Glutamatergic neuron (in vitro differentiated cells): ENCODE measurements at places on chromosomes 7 and 10. TPM values are rescaled to one million over a fixed set of nuclear protein-coding genes. Genes with fewer than 3 reads are reported as not detected.

GRCh38 chr7:100122568-100122967 is 3.1 kb downstream of the CNPY4 start:
- no peak for DNase-seq

DNA sequence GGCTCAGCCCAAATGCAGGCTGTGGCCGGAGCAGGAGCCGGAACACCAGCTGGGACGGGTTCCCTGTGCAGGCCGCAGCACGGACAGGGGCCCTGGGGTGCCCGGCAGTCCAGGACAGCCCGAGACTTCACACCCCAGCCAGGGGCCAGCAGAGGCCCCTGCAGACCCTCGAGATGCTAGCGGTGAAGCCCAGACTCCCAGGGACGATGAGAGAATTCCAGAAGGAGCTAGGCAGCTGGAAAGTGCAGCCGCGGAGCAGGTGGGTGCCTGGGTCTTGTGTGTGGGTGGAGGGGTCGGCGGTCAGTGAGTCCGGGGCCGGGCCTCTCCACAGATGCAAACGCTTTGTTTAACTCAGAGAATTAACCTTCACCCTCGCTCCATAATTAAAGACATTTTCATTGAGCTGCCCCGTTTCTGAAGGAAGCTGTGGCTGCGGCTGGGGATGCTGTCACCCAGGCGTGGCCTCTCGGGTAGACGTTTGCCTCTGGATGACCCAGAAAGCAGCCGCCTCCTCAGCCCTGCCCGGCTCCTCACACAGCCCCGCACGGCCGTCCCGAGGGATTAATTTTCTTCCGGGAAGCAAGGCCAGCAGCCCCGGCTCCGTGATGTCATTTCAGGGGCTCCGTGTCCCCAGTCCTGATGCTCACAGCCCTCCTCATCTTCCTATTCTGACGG is 26.5 kb downstream of the KNDC1 start:
- DNase-seq: peak; percentile 74

GRCh38 chr7:99312316-99313203 is 13.1 kb upstream of the ARPC1A start:
- peak; percentile 76 for DNase-seq

- no peak for DNase-seq
These were observed 176.5 kb downstream of the SUGCT start for GRCh38 chr7:40311307-40311706.

PDZD7 gene
- 1.5 TPM for total RNA-seq

DNA sequence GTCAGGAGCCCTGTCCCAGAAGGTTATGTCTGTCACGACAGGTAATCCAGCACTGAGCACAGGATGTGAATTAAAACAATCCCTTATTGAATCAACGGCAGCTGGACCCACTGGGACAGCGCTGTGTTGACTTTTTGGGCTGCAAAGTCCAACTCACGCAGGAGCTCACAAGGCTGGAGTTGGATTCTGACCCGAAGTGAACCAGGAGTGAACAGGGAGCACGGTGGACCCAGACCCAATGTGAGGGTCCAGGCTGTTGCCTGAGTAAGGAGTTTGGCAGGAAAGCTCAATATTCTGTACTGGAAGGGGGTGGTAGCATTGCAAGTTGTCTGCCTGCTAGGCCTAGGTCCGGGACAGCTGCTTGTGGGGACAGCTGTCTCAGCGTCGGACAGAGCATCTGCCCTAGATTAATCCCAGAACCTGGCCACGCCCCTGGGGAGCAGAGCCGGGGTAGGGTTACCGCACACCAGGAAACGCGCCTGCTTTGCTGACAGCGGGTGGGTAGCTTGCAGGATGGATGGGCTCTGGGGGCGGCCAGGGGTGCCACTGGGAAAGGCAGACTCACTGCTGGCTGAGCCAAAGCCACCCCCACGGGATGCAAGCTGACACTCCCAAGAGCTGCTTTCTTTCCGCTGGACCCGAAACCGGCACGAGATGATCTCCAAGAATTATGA is 24.0 kb downstream of the COL26A1 start:
- peak; percentile 94 for DNase-seq

FAM24B gene
- total RNA-seq: 15.9 TPM

- no peak for DNase-seq
These were observed 6.1 kb upstream of the VGF start for GRCh38 chr7:101171442-101171837.

CYP3A4 gene
- total RNA-seq: not detected
